ENCODE measurements at places on chromosomes 2 and 18.

- no peak for DNase-seq
Observed at GRCh38 chr2:20589975-20590703, 60.8 kb downstream of the HS1BP3 start.

- no peak for DNase-seq
Observed at GRCh38 chr2:237156857-237157779, 71.4 kb downstream of the COPS8 start.

DNA sequence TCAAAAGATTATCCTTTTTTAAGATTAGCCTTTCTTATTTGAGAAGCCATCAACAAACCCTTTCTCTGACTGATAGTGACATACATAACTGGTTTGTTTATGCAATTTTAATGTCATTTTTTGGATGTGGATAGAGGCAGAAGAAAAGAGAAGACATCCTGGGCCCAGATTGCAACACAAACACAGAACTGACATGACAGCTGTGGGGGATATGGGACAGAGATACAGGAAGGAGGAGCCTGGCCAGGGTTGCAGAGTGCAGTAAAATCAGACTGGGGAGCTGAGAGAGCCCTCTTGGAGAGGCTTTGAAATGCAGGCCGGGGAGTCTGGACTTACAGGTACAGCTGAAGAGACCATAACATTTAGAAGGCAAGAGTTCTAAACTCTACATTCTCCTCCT, 65.1 kb downstream of the SIGLEC15 start:
- DNase-seq = no peak

GRCh38 chr2:159454185-159454584, 162.2 kb downstream of the BAZ2B start:
- no peak for DNase-seq

DNA sequence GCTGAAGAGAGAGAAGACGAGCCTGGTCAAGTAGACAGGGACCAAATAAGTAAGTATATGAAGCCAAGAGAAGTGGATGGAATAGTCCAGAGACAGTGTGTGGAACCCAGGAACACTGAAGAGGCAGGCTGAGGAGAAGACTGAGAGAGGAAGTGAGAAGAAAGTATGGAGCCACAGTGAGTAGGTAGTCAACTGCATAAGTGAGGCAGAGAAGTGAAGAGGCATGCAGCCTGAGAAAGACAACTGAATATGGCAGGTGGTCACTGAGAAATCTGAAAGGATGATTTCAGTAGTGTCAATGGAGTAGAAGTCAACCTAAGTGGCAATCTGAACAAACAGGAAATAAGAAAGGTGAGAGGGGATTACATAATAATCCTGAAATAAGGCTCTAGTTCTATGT, 55.4 kb downstream of the CWC22 start:
- no peak for DNase-seq

DNA sequence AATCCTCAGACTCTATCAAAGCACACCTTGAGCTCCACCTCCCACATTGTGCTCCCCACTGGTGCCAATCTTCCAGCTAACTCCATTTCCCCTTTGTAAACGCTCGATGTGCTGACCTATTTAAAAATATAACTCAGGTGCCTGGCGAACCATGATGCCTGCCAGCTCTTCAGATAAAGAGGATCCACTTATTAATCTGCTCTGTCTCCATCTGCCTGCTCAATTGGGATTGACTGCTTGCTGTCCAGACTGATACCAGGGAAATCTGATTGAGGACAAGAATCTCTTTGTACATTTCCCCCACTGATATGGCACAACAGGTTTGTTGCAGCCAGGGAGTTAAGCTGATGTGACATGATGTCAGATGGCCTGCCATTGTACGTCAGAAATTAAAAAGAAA, 2036.5 kb upstream of the CELF4 start:
- no peak for DNase-seq

DNA sequence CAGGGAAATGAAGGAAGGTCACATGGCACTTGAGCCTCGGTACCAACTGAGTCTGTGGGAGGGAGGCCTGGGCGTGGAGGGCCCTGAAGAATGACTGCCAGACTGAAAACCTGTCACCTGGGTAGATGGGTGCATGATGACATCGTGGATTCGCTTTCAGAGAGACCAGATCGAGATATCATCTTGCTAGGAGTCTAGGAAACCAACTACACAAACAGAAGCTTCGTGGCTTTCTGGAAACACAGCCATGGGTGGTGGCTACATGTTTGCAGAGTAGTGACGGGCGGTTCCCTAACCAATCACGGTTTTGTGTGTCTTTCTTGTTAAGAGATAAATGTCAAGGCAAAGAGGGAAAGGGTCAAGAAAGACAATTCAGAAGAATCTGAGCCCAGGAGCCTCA, 155.0 kb downstream of the EIPR1 start:
- no peak for DNase-seq

DNA sequence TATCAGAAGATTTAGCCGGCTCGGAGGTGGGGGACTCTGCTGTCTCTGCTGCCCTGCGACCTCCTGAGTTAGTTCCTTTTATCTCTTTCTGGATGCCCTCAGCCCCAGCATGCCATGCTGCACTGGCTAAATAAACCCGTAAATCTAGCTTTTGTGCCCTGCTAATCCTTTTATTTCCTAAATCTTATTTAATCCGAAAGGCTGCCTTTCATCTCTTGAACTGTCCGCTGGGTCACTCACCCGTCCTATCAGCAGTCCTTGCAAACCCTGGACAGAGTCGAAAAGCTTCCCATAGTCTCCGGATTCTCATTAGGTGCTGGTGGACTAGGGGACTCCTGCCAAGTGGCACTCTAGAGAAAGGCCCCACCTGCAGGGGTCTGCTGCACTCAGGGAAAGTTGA, 122.0 kb upstream of the APCDD1 start:
- DNase-seq = no peak

GRCh38 chr2:10022445-10022844, 20.9 kb upstream of the KLF11 start:
- DNase-seq = no peak

DNA sequence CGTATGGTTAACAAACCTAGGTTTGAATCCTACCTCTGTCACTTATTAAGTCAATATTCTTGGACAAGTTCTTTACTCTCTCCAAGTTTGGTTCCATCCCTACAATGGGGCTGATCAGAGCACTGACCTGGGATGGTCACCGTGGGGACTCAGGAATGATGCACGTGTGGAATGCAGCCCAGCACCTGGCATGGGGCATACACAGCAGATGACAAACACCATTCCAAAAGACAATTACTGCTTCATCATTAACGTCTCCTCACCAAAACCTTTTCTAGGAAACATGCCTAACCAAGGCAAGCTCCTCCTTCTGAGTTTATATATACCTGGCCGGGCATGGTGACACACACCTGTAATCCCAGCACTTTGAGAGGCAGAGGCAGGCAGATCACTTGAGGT, 532.9 kb upstream of the ID2 start:
- no peak for DNase-seq

DNA sequence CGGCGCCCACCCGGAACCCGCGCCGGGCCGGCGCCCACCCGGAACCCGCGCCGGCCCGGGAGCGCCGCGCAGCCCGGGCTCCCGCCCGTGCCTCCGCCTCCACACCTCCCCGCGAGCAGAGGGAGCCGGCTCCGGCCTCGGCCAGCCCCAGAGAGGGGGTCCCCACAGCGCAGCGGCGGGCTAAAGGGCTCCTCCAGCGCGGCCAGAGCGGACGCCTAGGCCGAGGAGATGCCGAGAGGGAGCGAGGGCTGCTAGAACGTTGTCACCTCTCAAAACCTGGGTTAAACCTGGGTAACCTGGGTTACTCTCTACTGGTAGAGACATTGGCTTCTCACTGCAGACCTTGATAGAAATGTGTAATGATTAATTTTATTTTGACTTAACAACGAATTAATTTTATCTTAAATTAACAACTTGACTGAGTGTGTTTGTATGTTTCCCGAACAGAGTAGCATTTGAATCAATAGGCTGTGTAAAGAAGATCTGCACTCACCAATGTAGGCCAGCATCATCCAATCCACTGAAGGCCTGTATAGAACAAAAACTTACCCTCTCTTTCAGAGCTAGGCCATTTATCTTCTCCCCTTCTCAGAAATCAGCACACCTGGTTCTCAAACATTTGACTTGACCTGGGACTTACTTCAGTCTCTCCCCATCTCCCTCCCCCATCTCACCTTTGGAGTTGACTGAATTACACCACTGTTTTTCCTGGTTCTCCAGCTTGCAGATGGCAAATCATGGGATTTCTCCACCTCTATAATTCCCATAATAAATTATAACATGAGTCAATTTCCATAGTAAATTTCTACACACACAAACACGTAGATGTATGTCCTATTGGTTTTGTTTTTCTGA, 242.7 kb downstream of the ASXL3 start:
- DNase-seq = no peak

DNA sequence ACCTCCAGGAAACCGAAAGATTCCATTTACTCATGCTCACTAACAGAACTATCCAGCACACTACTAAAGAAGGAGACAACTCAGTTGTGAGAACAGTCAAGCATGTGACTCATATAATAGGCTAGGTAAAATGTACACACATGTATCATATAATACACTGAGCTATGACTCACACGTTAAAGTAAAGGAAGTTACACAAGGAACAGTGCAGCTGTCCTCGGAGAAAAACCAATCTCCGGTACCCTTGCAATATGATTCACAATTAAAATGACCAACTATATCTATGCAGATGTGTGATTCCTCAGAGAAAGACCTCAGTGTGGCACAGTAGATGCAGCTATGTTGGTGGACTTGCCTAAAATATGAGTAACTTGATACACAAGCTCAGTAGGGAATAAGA, 76.5 kb downstream of the STRN start:
- no peak for DNase-seq

DNA sequence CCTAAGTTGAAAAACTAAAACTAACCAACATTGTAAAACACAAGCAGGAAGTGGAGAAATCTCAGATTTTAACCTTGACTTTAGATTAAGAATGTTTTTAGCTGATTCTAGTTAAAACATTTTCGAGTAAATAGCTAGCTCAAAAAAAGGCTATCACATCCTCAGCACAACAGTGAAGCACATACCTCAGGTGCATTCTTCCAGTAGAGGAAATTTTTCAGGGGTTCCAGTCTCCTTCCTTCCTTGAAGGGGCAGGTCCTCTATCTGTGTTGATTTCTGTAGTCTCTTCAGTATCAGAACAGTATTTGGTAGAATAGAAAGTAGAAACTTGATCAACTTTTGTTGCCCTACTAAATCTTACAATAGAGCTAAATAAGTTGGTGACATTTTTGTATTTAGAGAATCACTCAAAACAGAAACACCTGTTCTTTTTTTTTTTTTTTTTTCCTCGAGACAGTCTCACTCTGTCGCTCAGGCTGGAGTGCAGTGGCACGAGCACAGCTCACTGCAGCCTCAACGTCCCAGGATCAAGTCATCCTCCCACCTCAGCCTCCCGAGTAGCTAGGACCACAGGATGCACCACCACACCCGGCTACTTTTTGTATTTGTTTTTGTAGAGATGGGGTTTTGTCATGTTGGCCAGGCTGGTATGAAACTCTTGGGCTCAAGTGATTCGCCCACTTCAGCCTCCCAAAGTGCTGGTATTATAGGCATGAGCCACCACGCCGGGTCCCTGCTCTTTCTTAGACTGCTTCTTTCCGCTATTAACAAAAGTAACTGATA, 6.9 kb upstream of the GPR155 start:
- no peak for DNase-seq

DNA sequence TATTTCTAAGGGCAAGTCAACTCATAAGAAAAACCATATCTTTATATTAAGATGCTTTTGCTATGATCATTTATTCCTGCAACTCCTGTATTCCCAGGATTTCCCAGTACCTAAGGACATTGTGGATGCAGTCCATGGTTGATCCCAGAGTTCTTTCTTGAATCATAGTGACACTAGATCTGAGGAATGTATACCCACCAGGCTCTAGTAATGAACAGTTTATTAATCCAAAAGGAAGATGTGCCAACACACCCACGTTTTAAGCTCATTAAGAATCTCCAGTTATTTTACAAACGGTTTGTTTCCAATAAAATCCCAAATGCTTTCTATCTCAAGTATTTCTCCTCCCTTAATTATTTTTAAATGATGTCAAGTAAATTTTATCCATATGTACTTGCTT, 210.8 kb upstream of the ZEB2 start:
- no peak for DNase-seq

DNA sequence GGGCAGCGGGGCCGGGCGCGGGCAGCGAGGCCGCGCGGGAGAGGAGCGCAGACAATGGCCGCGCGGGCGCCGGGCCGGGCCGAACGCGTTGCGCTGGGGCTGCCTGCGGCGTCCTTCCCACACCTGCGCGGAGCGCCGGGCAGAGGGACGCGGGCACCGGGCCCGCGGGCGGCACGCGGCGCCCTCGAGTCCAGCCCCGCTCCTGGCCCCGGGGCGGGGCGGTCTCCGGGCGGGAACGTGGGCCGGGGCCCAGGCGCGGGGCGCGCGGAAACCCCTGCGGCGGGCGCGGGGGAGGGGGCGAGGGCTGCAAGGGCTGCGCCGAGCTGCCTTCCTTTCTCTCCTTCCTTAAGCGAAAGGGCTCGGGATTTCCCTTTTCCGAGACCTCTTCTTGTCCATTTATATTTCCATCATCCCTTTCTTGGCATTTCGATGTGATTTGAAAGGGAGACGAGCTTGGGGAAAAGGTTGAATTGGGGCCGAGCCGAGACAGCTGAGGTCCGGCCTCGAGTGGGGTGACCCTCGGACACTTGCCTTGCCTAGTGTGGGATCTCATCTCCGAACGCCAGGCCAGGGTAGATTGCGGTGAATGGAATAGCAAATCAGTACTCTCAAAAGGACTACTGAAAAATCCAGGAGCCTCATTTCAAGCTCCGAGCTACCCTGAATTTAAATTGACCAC, 676 bp downstream of the KLHL23 start:
- DNase-seq = peak; percentile 21

- DNase-seq = no peak
Observed at GRCh38 chr2:29226375-29226774, 111.2 kb downstream of the CLIP4 start.

GRCh38 chr2:99662761-99663341, 173.0 kb upstream of the REV1 start:
- peak; percentile 24 for DNase-seq

DNA sequence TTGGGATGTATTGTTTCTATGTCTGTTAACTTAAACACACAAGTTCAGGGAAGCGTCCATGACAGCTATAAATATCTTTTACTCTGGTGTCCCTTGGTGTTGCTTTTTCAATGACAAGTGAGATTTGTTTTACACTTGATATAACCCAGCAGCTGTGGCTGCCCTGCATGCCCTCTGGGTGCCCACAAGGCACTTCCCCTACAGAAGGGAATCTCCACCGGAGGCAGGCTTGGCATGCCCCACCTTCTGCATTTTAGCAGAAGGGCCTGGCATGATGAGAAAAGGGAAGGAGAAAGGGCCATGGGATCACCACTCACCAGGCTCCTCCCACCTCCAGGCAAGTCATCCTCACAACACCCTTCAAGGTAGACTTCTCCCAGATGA, 68.7 kb downstream of the TMEM247 start:
- no peak for DNase-seq

DNA sequence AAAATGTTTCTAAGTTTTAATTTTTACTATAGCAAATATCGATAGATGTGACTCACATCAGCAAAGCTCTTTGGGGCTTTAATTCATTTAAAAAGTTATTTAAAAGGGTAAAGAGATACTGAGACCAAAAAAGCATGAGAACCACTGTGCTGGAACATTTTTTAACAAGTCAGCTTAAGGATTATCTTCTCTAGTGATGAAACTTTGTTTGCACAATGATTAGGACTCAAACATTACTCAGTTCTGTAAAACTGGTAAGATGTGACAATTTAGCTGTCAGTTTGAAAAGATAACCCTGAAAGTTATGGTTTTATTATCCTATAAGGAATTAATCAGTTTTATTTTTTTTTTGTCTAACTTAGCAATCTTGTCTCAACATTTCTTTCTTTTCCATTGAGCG, 301.4 kb downstream of the TSN start:
- DNase-seq = no peak

Data from amygdala (tissue), 56 donors.